Left colon (tissue), 2 donors: ENCODE measurements at places on chromosomes 1 and 21.

- no peak for DNase-seq
Measured at GRCh38 chr1:186424539-186424938, 36.4 kb downstream of the PDC start.

- DNase-seq: no peak
Measured at GRCh38 chr1:244862354-244862698, 2.0 kb downstream of the HNRNPU start.

DNA sequence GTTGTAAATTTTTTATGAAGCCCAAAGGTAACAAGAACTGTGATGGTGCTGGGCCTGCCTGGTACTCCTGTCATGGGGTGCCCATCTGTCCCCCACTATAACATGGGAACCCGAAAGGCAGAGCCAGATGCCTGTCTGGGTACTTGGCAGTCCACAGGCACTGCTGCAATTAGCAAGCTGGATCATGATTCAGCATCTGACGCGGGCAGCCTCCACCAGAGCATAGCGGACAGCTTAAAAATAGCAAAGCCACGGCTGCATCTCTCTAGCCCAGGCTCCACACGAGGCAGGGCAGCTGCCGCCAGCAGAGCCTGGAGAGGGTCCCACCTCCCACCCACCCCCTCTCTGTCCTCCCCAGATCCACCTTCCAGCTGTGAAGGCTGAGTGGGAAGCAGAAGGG lies 22.9 kb downstream of the SUSD4 start:
- DNase-seq: no peak

DNA sequence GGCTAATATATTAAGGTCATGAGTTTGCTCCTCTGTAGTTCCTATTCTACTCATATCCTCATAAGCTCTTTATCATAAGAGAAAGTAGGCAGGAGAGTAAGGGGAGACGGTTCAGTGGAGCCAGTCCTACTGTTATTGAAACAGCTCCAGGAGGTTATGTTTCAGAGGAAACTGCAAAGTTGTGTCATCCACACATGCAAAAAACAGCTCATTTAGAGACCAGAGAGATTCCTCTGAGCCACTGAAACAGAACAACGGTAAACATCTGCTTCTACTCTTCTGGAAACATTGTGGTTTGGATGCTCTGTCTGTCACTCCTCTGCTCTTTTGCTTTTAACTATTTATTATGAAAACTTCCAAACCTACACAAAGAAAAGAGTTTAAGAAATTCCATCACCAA lies 66.3 kb upstream of the PPP2R5A start:
- no peak for DNase-seq

DNA sequence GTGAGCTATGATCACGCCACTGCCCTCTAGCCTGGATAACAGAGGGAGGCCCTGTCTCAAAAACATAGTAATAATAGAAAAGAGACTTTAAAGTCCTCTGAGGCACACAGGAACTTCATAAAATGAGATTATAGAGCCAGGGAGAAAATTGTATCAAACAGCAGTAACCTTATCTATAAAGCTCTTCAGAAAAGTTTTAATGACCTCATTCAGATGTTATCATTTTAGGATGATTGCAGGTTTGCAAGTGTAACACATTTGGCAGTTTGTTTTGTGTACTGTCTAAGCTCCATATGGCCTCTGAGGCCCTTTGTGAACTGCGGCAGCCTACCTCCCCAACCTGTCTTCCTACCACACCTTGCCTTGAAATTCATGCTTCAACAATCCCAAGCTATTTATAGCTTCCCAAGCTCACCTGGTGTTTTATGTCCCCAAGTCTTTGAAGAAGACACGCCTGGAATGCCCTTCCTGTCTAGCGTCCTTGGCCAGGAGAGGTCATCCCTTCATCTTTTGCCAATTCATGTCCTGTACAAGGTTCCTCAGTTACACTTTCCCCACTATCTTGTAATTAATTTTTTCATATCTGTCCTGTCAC lies 8.5 kb upstream of the AKNAD1 start:
- DNase-seq: peak; percentile 23

GRCh38 chr1:44822981-44823451 lies 14.7 kb downstream of the BTBD19 start:
- peak; percentile 19 for DNase-seq

- no peak for DNase-seq
Measured at GRCh38 chr1:10456661-10457060, 6.8 kb downstream of the CORT start.
